ENCODE measurements at places on chromosomes 16 and 17.

- DNase-seq = no peak
Measured at GRCh38 chr17:83046448-83047181, 32.8 kb upstream of the METRNL start.

- peak; percentile 81 for DNase-seq
Measured at GRCh38 chr17:38898812-38899348, 26.5 kb upstream of the LASP1NB start.

DNA sequence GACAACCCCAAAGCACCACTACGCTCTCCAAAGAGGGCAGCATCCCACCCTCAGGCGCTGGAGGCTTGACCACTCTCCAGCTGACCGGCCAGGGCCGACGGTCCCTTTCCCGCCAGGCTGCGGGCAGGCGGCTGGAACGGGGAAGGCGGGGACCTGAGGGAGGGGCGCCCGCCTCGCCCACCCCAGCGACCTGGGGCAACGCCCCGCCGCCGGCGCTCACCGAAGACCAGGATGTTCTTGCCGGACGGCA, 431 bp downstream of the DYNC1LI2 start:
- no peak for DNase-seq

DNA sequence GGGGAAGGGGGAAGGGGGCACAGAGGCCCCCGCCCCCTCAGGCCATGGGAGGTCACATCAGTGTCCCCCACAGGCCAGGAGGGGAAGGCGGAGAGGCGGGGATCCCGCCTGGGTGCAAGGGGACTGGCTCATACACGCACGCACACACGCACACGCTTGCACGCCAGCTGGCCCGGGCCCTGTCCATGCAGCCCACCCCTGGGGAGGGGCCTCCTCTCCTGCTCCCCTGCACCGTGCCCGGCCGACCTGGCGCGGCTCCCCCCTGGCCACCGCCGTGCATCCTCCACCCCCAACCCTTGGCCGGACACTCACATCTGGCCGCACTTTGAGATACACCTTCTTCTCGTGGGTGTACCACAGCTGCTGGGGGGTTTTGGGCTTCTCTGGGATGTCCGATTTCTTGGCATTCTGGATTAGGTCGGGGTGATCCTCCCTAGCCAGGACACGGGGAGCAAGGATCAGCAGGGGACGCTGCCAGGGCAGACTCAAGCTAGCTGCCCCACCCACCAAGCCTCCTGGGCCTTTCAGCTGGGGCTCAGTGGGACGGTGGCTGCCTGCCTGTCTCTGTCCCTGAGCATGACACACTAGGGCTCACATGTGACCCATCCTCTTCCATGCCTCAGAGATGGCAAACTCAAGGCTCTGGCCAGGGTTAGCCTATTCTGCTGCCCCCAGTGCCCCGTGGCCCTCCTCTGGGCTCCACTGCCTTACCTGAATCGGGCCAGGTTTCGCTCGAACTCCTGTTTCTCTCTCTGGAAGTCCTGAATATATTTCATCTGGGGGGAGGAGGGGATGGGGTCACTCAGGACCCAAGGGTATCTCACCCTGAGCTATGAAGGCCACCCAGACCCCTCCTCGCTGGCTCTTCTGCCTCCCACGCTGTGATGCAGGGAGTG, 6.7 kb downstream of the UBTF start:
- DNase-seq = no peak

DNA sequence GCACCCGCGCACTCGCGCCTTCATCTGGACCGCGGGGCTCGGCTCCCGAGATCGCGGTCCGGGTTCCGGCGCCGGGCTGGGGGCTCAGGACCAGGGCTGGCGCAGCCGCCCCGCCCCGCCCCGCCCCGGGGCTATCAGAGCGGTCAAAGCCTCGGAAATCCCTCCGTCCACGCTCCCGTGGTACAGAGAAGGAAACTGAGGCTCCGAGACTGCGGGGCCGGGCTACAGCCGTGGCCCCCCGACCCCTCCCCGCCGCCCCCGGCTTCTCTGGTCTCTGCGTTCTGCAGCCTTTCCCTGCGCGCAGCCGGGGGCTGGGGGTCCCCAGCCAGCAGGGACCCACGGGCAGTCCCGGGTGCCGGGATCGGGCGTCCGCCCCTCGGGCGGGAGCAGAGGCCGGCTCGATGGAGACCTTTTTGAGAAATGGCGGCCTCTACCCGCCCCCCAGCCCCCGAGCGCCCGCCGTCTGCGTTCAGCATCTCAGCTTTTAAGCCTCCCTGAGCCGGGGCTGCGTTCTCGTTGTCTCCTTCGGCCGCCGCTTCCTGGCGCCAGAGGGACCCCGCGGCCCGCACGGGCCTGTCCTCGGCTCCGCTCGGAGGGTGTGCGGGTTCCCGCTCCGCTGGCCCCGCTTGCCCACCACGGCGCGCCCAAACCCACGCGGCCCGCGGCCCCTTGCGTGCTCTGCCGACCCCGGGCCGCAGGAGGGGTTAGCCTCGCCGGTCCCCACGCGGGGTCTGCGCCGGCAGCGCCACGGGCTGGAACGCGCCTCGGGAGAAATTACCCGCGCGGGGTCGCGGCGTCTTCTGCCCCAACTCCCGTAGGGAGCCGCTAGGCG, 1.5 kb upstream of the NPTX1 start:
- no peak for DNase-seq

DNA sequence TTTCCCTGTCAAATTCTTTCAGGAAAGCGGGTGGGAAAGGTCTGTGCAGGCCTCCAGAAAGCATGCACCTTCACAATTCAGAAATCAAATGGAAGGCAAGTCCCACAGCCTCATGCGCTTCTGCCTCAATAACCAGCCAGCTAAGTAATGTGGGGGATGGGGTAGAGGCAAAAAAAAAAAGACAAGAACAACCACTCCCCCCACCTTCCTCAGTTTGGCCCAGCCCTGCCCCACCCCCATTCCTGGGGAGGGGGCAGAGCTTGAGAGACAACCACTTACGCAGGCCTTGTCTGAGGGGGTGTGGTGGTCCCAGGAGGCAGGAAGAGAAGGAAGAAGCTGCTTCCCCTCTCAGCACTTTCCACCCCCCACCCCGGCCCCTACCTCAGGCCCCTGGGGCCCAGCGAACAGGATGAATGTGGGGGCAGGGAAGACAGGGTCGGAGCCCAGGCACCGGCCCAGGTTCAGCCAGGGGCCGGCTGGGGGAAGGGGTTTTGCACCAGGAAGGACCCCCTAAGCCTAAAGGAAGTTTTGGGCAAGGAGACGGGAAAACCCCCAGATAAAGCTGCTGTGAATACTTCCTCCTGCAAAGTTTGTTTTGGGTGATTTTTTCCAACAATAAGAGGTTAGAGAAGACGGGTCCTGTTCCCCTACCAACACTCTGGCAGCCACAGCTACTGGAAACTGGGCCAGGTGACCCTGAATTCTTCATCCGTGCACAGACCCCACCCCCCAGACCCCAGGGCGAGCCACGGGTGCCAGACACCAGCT, 1.2 kb downstream of the JUP start:
- no peak for DNase-seq

- no peak for DNase-seq
Measured at GRCh38 chr17:70276906-70277305, 107.6 kb downstream of the KCNJ2 start.

DNA sequence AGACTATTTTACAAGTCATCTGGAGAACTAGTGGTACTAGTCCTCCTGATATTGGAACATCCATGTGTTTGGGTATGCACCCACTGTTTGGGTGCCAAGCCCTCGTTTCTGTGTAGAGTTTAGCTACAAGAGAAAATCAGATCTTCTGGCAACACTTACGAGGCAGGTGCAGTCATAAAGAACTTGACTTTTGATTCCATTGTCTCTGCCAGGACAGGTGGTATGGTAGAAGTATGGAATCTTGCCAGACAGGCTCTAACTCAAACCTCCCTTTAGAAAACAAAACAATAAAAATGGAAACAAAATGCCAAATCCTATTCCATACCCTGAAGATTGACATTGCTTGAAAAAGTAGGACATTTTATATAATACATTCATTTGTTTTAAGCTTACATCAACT, 16.0 kb downstream of the RNF43 start:
- no peak for DNase-seq

DNA sequence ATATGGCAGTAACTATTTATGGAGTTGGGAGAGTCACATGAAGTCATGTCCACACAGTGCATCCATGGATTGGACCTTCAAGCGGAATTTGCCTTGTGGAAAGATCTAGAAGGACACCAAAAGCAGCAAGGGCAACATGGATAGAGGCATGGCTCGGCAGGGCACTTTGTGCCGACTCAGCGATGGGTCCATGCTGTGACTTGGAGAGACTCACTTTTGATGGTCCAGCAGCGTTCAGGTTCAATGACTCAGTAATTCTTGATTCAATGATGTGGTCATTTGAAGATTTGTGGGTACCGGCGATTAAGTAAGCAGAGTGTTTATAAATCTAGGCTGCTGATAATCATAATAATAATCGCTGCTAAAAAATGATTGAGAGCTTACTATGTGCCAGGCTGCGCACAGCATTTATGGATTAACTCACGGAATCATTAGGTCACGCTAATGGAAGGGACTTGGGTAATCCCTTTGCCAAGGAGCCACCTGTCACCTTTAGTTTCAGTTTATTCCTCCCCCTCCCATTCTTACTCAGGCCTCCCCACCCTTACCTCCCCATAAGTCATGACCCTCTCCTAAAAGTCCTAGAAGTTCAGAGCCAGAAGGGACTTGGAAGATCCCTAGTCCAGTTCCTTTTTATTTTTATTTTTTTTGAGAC, 127.5 kb upstream of the CRHR1 start:
- no peak for DNase-seq

- no peak for DNase-seq
Measured at GRCh38 chr16:1960665-1961630, 1.6 kb downstream of the NDUFB10 start.

DNA sequence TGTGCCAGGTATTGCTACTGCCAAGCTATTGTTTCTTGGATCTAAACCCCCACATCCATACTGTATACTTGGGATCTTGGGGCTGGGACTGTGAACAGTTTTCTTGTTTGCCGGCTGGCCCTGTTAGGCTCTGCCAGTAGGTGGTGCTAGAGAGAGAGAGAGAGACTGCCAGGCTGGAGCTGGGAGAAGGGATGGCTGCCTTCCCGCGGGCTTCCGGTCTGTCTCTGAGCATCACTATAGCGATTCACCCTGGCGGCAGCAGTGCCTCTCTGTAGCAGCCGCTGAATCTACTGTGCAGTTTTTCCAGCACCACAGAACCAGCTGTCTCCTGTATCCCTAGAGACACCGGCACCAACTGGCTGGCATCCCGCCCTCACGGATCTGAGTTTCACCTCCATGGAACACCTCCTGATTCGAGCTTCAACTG, 201.2 kb downstream of the UTP18 start:
- DNase-seq = peak; percentile 18

- no peak for DNase-seq
Measured at GRCh38 chr16:12462426-12463280, 341.0 kb downstream of the CPPED1 start.

DNA sequence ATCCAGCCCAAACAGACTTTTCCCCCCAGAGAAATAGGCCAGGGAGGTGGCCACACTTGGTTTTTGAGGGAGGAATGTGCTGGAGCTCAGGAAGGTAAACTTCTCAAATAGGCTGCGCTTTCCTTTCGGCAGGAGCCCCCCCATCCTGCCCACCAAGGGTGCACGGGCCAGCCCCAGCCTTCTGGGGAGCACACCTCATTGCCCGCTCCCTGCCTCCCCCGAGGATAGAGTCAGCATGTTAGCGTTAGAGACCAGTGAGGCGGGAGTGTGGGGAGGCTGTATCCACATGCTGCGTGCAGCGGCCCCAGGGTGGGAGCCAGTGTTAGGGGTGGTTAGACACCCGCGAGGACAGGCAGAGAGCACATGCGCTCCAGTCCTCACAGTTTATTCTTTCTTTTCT, 42.3 kb downstream of the PIPOX start:
- DNase-seq = no peak

DNA sequence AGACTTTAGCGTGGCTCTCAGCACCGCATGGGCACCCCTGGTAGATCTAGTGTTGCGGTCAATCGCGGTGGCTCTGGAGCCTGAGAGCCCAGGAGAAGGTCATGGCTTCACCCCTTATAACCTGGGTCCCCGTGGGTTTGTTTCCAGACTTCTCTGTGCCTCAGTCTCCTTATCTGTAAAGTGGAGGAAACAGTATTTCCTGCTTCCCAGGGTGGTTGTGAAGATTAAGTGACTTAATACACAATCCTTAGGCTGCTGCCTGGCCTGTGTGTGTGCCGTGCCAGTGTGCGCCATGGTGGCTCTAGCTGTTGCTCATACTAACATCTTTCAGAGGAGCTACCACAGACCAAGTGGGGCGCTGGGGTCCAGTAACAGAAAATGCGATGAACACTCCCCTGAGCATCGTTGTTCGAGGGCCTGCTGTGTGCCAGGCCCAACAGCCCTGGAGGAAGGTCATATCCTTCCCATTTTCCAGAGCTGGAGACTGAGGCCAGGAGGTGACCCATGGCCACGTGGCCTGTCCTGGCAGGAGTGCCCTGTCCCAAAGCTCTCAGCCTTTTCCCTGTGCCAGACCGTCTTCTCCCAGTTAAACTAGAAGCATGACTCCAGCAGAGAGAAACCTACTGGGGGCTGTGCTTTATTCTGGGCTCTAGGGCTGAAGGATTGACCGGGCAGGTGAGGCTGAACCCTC, 70.1 kb downstream of the CMIP start:
- no peak for DNase-seq

DNA sequence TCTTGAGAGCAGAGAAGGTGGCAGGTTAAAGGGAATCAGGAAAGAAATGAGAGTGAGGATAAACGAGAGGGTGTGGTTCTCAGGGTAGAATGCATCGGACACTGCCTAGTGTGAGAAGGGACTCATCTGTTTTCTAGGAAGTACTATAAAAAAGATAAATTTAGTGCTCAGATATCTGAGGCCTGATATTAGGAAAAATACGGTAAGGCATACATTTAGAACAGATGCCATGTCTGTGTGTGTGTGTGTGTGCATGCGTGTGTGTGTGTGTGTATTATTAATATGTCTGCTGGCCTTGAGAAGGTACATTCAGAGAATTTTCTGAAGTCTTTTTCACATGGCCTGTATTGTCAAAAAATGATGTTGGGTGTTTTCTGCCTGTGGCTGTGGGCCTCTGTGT, 414.8 kb downstream of the MAF start:
- no peak for DNase-seq

DNA sequence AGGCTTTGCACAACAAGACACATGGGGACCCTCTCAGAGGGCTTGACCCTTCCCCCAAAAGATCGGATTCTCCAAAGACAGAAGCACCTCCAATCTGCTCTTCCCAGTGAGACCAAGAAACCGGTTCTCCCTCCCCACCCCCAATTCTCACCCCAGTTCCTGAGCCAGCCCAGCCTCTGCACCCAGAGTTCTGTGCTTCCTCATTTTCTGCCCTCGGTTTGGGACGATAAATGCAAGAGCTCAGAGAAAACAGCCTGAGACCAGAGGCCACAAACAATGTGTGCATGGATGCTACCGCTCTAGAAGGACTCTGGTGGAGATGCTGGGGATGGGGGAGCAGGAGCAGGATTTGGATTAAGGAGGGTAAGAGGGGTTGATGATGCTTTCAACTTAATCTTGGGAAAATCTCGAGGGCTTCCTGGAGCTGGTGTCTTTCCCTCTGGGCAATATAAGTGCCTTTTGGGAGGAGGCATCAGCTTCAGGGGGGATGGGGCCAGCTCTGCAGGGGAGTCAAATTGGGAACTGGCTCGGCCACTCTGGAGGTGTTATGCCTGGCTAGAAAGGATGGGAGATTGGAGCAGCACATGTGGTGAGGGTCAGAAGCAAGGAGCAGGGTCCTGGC, 6.0 kb downstream of the KRT15 start:
- no peak for DNase-seq
